ENCODE measurements at places on chromosomes 16 and 17. TPM values are rescaled to one million over a fixed set of nuclear protein-coding genes. Genes with fewer than 3 reads are reported as not detected.

The KRT32 gene
- not detected for total RNA-seq

The ZP2 gene
- not detected for total RNA-seq

The CCL23 gene
- total RNA-seq: 1.8 TPM

The CDRT15L2 gene
- not detected for total RNA-seq

The SOST gene
- not detected for total RNA-seq

The TRPV3 gene
- total RNA-seq: 2.1 TPM

The DCXR gene
- total RNA-seq: 132 TPM

The ETV4 gene
- 0.91 TPM for total RNA-seq

The UTS2R gene
- 0.32 TPM for total RNA-seq

The GLIS2 gene
- 23.9 TPM for total RNA-seq

The CD68 gene
- total RNA-seq: 87.3 TPM
